A549 treated with Mapracorat at 1 μM for 4 hours (cell line): ENCODE measurements at places on chromosomes 1 and 21. TPM values are rescaled to one million over a fixed set of nuclear protein-coding genes. Genes with fewer than 3 reads are reported as not detected.

PLA2G2D gene
- total RNA-seq, result not detected in 5 replicates

TNFRSF9 gene
- total RNA-seq, result 1.8 to 3.3 TPM (median 2.5 TPM) in 5 replicates

SPRR1A gene
- not detected in 5 replicates for total RNA-seq

ESPN gene
- 0.55 to 1.0 TPM (median 0.68 TPM) in 5 replicates for total RNA-seq

OR14K1 gene
- not detected in 5 replicates for total RNA-seq

NEGR1 gene
- not detected in 5 replicates for total RNA-seq

RIPPLY3 gene
- total RNA-seq, result 0.30 to 0.78 TPM (median 0.47 TPM) in 5 replicates

KNCN gene
- not detected in 5 replicates for total RNA-seq

IL12RB2 gene
- total RNA-seq, result 0.05 to 0.18 TPM (median 0.10 TPM) in 5 replicates

DHX9 gene
- 157 to 175 TPM (median 160 TPM) in 5 replicates for total RNA-seq

CELA2B gene
- not detected in 5 replicates for total RNA-seq

PRAMEF20 gene
- total RNA-seq, result not detected in 5 replicates

PATJ gene
- total RNA-seq, result 3.1 to 5.0 TPM (median 3.8 TPM) in 5 replicates

CCDC27 gene
- not detected in 5 replicates for total RNA-seq

MROH7 gene
- not detected in 5 replicates for total RNA-seq

SLC25A33 gene
- 2.8 to 3.7 TPM (median 3.3 TPM) in 5 replicates for total RNA-seq

SPATA45 gene
- not detected in 5 replicates for total RNA-seq

LGR6 gene
- total RNA-seq, result 0.43 to 0.93 TPM (median 0.71 TPM) in 5 replicates
